CD4-positive, alpha-beta T cell (primary cell): ENCODE measurements at places on chromosomes 12 and 14.

GRCh38 chr12:131529196-131530040 lies 181.5 kb upstream of the SFSWAP start:
- H3K27me3 ChIP-seq: no peaks in the 10 kb centered on the region
- H3K27ac ChIP-seq: no peak overlapping the region
- H3K36me3 ChIP-seq: no peaks in the 10 kb centered on the region
- H3K4me1 ChIP-seq: peaks cover 25% of the 10 kb centered on the region

- H3K27me3 ChIP-seq: peaks cover 2% of the 10 kb centered on the region
- no peak overlapping the region for H3K4me3 ChIP-seq
- H3K27ac ChIP-seq: no peak overlapping the region
- H3K36me3 ChIP-seq: no peaks in the 10 kb centered on the region
Measured at GRCh38 chr14:101775826-101776225, 14.3 kb downstream of the PPP2R5C start.

DNA sequence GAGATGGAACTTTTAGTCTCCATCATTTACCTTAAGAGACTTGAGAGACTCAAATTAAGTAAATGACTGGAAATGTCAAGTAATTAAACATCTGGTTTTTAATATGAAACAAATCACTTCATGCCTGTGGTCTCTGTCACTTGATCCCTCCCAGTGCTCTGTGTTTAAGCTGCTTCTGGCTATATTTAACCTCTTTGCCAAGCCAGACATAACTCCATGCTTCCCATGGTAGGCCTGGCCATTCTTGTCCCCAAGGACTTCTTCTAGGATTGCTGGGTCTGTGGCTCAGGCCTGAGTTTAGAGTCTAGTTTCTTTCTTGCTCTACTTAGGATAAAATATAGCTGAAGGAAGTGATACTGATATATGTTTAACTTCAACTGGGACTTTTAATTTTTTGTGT lies 1013.6 kb downstream of the FLRT2 start:
- H3K27me3 ChIP-seq: no peaks in the 10 kb centered on the region
- H3K27ac ChIP-seq: no peak overlapping the region
- no peaks in the 10 kb centered on the region for H3K4me1 ChIP-seq
- H3K36me3 ChIP-seq: no peaks in the 10 kb centered on the region
- H3K4me3 ChIP-seq: no peak overlapping the region

DNA sequence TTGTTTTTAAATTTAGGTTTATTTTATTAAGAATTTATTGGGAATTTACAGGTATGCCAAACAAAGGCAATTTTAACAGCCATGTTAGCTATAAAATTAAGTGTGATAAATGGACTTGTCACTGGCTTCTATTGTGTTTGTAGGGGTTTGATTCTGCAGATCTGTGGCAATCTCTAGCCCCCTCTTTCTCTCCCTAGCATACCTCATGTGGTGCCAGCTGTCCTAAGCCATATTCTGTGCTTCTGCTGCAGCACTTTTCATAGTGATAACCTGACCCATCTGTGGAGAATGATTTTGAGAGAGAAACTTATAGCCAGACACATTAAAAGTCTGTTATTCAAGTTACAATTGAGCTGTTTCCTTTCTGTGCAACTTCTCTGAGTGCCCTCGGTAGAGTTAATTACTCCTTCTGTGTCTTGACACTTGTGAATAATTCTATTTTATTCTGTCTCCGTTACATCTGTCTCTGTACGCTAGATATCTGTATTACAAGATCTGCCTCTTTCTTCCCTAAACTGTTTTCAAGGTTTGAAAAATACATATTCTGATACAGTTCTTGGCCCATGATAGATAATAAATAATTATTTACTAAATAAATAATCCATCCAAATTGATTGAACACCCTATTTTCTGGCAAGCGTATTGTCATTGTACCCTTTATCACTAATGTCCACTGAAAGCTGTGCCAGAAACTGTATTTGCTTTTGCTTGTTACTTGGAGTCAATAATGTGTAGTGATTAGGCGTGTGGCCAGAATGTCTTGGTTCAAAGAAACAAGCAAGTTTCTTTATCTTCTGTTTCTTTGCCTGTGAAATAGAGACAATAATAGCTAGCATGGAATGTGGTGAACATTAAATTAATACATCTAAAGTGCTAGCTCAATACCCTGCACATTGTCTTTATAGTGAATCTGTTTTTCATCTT lies 40.0 kb downstream of the FRS2 start:
- H3K27ac ChIP-seq: no peak overlapping the region
- H3K27me3 ChIP-seq: no peaks in the 10 kb centered on the region

- H3K27me3 ChIP-seq: no peaks in the 10 kb centered on the region
- no peak overlapping the region for H3K4me3 ChIP-seq
- no peaks in the 10 kb centered on the region for H3K4me1 ChIP-seq
- H3K27ac ChIP-seq: no peak overlapping the region
Measured at GRCh38 chr12:54265364-54265812, 14.5 kb downstream of the CBX5 start.

- no peak for DNase-seq
- H3K4me3 ChIP-seq: no peak overlapping the region
- H3K27ac ChIP-seq: no peak overlapping the region
- no peaks in the 10 kb centered on the region for H3K36me3 ChIP-seq
- H3K27me3 ChIP-seq: no peaks in the 10 kb centered on the region
Measured at GRCh38 chr12:11805043-11805442, 155.6 kb downstream of the ETV6 start.

DNA sequence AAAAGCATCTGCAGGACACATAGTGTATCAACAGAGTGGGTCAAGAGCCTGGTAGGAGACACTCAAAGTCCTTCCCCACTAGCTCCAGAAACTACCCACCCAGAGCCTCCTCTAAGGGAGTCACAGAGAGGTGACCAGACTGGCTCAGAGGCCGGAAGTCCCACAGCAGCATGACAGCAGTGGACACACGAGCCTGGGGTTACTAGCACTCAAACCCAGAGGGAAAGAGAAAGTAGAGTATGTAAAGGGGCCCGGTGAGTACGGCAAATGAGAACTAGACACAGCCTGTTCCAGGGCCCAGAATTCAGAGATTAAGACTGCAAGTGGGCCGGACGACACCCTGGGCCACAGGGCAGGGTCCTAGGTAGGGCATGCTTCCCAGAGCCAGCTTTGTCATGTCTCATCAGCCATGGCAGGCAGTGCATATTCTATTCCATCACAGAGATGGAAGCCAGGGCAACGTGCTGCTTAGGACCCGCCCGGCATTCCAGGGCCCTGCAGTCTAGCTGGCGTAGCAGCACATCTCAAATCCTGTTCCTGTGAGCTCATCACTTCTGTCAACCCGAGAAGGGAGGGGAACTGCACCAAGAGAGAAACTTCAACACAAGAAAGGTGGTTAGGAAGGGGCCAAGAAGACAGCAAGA lies 4.2 kb downstream of the IFFO1 start:
- no peak overlapping the region for H3K27ac ChIP-seq
- no peak for DNase-seq
- H3K4me3 ChIP-seq: no peak overlapping the region
- H3K27me3 ChIP-seq: no peaks in the 10 kb centered on the region
- peaks cover 67% of the 10 kb centered on the region for H3K4me1 ChIP-seq

DNA sequence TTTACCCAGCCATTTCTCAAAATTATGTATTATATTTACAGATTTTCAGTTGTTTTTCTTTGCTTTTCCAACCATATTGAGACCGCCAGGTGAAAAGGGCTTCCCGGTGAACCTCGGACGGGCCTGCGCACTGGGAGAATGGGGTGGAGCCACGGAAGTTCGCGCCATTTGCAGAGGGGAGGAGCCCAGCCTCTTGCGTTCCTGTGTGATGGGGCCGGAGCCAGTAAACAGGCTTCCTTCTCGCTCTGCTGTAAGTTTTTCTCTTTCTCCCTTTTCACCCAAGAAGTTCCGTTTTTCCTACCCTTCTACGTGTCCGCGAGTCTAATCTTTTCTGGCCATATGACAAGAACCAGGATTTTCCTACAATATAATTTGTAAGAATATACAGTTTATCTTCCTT lies 1108.8 kb upstream of the SEL1L start:
- DNase-seq: no peak
- no peaks in the 10 kb centered on the region for H3K36me3 ChIP-seq
- H3K4me1 ChIP-seq: no peaks in the 10 kb centered on the region
- no peak overlapping the region for H3K27ac ChIP-seq

GRCh38 chr14:58607952-58608317 lies 29.8 kb upstream of the DACT1 start:
- H3K27ac ChIP-seq: no peak overlapping the region
- H3K36me3 ChIP-seq: no peaks in the 10 kb centered on the region
- H3K4me1 ChIP-seq: no peaks in the 10 kb centered on the region
- H3K27me3 ChIP-seq: no peaks in the 10 kb centered on the region

DNA sequence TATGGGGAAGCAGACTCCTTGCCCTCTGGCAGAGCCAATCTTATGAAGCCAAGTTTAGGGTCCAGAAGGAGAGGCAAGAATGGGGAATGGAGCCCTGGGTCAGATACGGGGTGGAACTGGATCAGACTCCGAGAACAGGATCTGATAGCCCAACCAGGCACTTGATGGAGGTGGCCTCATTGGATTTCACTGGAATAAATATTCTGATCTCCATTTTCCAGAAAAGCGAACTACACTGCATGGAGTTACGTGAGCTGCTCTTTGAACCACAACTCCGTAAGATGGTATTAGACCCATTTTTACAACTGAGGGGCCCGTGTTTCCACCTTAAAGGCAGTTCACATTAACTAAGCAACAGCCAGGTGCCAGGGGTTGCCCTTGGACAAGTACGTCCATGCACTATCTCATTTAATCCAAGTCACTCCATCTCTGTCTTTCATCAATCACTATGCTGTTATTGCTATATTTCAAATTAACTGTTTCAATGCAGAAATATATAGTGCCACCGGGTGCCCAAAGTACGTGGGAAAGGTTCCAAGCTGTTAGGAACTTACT lies 155.2 kb downstream of the BCL11B start:
- DNase-seq: no peak
- peaks cover 10% of the 10 kb centered on the region for H3K27me3 ChIP-seq
- no peaks in the 10 kb centered on the region for H3K36me3 ChIP-seq
- peaks cover 13% of the 10 kb centered on the region for H3K4me1 ChIP-seq

- no peak overlapping the region for H3K4me3 ChIP-seq
- no peaks in the 10 kb centered on the region for H3K36me3 ChIP-seq
- H3K27ac ChIP-seq: no peak overlapping the region
- H3K27me3 ChIP-seq: no peaks in the 10 kb centered on the region
Measured at GRCh38 chr14:49947506-49947905, 54.6 kb downstream of the ARF6 start.
